ENCODE measurements at places on chromosomes 4 and X. TPM values are rescaled to one million over a fixed set of nuclear protein-coding genes. Genes with fewer than 3 reads are reported as not detected.

The OCRL gene
- 18.3 TPM for total RNA-seq

GRCh38 chr4:137804906-137805495, 272.7 kb upstream of the PCDH18 start:
- DNase-seq = no peak

DNA sequence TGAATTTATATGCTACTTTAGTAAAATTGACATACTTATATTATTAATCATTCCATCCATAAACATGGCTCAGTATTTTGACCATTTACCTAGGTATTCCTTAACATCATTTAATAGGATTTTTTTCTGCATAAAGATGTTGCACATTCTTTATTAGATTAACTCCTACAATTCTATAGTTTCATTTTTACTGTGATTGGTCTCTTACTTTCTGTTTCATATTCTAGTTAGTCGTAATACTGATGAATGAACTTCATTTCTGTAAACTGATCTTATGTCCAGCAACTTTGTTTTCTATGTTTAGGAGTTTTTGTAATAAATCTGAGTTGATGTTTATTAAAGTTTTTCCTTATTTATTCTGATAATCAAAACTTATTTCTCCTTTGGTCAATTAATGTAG, 278.2 kb upstream of the CXXC4 start:
- DNase-seq = no peak

The CAPN6 gene
- not detected for total RNA-seq

Data from SK-MEL-5 (cell line).